Dermis microvascular lymphatic vessel endothelial cell (primary cell): ENCODE measurements at places on chromosomes 5 and 9. TPM values are rescaled to one million over a fixed set of nuclear protein-coding genes. Genes with fewer than 3 reads are reported as not detected.

The SLC2A6 gene
- total RNA-seq, result 19.7 and 24.4 TPM in 2 replicates

The TRPM3 gene
- total RNA-seq, result 0.13 and 0.63 TPM in 2 replicates

The CCL21 gene
- 1.8 and 12.0 TPM in 2 replicates for total RNA-seq

The F2RL1 gene
- 61.2 and 98.1 TPM in 2 replicates for total RNA-seq
